ENCODE measurements at places on chromosomes 2 and 18.

DNA sequence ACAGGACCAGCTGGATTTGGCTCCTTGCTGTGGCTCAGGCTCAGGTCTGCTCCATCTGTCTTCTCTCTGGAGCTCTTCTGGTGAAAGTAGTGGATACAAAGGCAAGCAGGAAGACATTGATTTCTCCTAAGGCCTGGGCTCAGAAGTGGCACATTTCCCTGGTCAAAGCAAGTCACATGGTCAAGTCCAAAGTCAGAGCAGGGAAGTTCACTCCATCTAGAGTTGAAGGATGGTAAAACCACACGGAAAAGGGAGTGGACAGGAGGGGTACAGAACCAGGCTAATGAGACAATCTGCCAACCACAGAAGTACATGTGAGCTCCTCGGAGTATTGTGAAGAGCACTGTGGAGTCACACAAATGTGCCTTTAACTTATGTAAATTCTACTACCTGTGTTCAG lies 66.1 kb downstream of the MARCO start:
- DNase-seq, result no peak

DNA sequence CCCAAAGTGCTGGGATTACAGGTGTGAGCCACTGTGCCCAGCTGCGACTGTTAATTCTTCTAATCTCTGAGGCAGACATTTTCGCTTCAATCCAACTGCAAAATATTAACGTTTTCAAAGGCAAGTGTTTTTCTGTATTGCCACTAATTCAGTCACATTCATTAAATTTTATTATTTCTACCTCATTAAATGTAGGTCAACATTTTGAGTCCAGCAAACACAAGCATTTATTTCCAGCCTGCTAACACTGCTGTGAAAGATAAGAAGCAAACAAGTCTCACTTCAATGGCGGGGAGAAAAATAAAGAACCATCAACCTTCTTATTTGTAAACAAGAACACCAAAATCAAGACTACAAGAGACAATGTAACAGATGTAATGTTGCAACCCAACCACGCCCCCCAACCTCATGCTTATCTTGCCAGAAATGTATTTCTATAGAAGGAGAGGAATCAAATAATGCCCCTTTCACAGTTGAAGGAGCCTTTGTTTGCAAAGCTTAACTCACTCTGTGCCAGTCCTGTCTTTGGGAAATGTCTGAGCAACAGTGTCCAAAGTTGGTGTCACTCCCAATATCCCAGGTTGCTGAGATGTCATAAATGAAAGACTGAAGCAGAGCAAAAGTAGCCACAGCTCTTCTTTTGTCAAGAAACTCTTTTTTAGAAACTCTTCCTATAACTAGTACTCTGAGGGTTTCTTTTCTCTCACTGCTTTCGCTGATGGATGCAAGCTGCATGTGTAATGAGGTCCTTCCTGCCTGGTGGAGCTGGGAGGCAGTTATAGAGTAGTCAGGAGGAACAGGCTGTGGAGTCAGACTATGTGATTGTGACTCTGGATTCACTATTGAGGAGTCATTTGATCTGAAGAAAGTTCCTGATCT lies 8.6 kb downstream of the DOCK10 start:
- DNase-seq, result no peak

- DNase-seq, result no peak
These were observed 872 bp downstream of the RDH14 start for GRCh38 chr2:18559531-18560030.

DNA sequence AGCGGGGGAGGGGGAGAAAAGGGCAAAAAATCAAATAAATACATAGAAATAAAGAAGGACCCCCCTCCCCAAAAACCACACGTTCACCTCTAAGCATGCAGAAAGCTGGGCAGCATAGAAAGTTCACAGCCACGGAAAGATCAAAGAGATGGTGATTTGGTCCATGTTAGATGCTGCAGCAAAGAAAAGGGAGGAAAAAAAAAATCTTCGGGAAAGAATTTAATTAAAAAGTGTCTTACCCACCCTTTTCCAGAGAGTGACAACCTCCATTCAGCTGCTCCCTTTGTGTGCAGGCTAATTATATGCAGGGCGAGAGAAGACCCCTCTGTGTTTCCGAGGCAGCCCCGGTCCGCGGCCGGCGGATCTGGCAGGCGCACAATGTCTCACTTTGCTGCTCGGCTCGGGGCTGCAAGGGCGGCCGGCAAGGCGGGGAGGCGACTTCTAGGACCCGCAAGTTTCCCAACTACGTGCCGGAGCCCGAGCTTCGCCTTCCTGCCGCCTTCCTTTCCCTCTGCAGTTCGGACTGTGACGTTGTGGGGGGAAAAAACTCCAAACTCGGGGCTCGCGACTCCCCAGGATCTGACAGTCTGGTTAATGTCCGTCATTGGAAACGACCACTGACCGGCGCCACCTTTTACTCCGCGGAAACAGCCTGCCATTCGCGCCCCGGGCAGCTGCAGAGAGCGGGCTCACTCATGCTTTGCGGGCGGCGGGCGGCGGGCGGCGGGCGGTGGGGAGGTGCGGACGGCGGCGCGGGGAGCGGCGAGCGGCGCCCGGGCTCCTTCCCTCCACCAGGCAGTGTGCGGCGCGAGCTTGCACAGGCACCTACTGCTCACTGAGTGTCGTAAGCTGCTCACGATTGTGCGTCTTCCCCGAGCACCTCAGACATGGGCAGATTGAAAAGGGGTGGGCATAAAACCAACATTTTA lies at the start of gene LRRTM1:
Gene LRRTM1, minus strand, starts transcription at position 844 of the 929 bp plus-strand sequence. CDS start 933 bp downstream, outside the sequence.
- DNase-seq, result no peak

DNA sequence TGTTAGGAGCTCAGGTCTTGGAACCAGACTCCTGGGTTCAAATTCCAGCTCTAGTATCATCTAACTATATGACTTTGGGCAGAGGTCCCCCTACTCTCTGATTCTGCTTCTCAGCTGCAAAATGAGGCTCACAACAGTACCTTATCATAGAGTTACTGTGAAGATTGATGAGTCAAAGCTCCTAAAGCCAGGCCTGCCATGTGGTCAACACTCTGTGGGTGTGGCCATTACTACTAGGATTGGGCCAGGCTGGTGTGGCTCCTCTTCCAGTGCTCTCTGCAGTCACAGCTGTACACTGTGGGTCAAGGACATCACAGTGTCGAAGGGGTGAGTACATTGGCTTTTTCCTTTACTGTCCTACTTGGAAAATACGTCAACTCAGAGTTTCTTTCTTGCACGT lies 22.6 kb downstream of the CAPN13 start:
- DNase-seq, result no peak

GRCh38 chr18:13451213-13451540 lies 232.6 kb downstream of the LDLRAD4 start:
- no peak for DNase-seq

GRCh38 chr18:61350578-61350977 lies 17.3 kb downstream of the CDH20 start:
- no peak for DNase-seq

GRCh38 chr2:111904726-111905474 lies 6.5 kb downstream of the MERTK start:
- DNase-seq, result no peak

DNA sequence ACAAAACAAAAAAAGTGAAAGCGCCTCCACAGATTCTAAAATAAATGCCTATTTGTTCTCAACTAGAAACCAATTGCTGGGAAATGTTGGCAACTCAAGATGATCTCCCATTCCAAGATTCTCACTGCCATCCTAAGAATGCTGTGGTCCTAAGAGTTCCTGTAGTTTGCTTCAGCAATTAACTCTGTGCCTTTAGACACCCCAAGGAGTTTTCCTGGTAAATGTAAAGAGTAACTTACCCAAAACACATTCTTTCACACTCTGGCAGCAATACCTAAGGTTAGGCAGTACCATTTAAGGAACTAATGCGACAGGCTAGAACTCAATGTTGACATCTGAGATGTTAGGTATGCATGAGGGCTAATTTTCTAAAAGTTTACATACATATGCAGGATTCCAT lies 58.8 kb upstream of the TANK start:
- DNase-seq, result no peak
